CD4-positive, alpha-beta T cell (primary cell): ENCODE measurements at places on chromosomes 6 and 20. TPM values are rescaled to one million over a fixed set of nuclear protein-coding genes. Genes with fewer than 3 reads are reported as not detected.

The ROS1 gene
- total RNA-seq = not detected

DNA sequence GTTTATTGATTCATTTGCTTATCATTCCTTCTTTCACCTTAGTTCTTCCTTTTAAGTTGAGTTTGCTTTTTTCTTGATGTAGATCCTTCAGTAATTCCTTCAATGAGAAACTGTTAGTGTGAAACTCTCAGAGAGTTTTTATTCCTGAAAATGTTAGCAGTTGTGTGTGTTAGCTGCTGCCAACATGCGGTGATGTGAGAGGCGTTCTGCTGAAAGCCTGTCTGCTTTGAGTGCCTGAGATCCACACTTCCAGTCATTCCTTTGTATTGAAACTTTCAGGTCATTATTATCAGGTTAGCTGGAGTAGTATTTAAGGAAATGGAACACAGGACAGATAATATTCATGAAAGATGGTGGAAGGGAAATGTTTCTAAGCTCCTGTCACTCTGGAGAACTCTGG is 70.0 kb upstream of the SUPT3H start:
- no peak overlapping the region for H3K4me3 ChIP-seq
- H3K27me3 ChIP-seq = no peaks in the 10 kb centered on the region
- peaks cover 21% of the 10 kb centered on the region for H3K36me3 ChIP-seq
- DNase-seq = no peak

- no peak overlapping the region for H3K27ac ChIP-seq
- H3K36me3 ChIP-seq = peaks cover 3% of the 10 kb centered on the region
- H3K27me3 ChIP-seq = no peaks in the 10 kb centered on the region
- H3K4me1 ChIP-seq = peaks cover 43% of the 10 kb centered on the region
- no peak overlapping the region for H3K4me3 ChIP-seq
These were observed 144.2 kb downstream of the JARID2 start for GRCh38 chr6:15389765-15390723.

GRCh38 chr6:18492972-18493371 is 105.8 kb downstream of the RNF144B start:
- no peak overlapping the region for H3K27ac ChIP-seq
- DNase-seq = no peak
- no peaks in the 10 kb centered on the region for H3K4me1 ChIP-seq
- no peaks in the 10 kb centered on the region for H3K27me3 ChIP-seq
- no peaks in the 10 kb centered on the region for H3K36me3 ChIP-seq

DNA sequence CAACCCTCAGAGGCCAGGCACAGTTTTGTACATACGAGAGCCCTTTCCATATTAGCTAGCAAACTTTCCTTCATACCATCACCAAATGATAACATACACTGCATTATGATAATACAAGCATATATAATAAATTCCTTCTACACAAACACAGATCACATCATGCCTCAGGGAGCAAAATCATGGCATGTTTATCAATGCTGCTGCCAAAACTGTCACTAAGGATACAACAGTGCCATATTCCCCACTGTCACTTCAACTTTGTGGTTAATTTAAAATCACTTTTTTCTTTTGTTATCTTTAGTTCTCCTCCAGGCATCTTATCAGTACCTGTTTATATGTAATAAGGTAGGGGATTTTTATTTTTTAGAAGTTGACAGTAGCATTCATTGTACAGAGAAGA is 196.3 kb downstream of the EPM2A start:
- H3K36me3 ChIP-seq = no peaks in the 10 kb centered on the region
- no peaks in the 10 kb centered on the region for H3K4me1 ChIP-seq
- no peak for DNase-seq
- H3K27me3 ChIP-seq = no peaks in the 10 kb centered on the region
- no peak overlapping the region for H3K27ac ChIP-seq

GRCh38 chr6:158472447-158472846 is 87.4 kb upstream of the TMEM181 start:
- no peaks in the 10 kb centered on the region for H3K27me3 ChIP-seq
- DNase-seq = no peak
- no peaks in the 10 kb centered on the region for H3K4me1 ChIP-seq
- peaks cover 4% of the 10 kb centered on the region for H3K36me3 ChIP-seq

The OLIG3 gene
- total RNA-seq = not detected

DNA sequence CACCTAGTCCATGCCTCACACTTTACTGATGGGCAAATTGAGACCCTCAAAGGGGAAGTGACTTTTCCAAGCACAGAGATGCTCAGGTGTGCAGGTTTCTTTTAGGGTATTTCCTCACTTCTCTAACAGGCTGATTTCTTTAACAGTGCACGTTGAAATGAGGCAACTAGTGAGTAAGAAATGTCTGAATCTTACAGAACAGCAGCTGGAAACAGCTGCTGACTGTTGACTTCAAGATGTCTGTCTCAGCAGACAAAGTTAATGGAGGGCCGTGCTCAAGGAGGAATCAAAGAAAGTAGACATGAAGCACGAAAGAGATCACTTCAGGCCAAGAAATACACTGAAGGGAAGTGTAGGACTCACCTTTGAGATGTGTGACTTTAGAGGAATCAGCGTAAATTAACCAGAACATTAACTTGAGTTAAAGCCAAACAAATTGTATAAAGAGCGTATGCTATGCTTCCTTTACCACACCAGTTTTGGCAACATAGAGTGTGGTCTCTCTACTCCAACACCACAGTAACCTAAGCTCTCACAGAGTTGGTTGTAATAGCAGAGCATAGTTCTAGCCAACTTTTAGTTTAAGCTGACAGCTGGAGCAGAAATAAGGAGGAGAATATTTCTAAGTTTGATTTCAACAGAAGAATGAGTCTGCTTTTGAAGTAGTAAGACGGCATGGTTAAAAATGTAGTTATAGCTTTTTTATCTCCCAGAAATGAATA is 60.9 kb downstream of the SAMD3 start:
- no peaks in the 10 kb centered on the region for H3K27me3 ChIP-seq
- no peak overlapping the region for H3K27ac ChIP-seq
- no peak overlapping the region for H3K4me3 ChIP-seq
- no peaks in the 10 kb centered on the region for H3K4me1 ChIP-seq

- H3K4me3 ChIP-seq = no peak overlapping the region
- no peaks in the 10 kb centered on the region for H3K27me3 ChIP-seq
- H3K36me3 ChIP-seq = peaks cover 88% of the 10 kb centered on the region
- no peak overlapping the region for H3K27ac ChIP-seq
These were observed 14.0 kb downstream of the DDX27 start for GRCh38 chr20:49233226-49233625.

The BPIFB1 gene
- not detected for total RNA-seq

The ISM1 gene
- total RNA-seq = 1.1 TPM

The SIGLEC1 gene
- total RNA-seq = 0.08 TPM

GRCh38 chr6:15657290-15657689 is 5.5 kb downstream of the DTNBP1 start:
- H3K4me1 ChIP-seq = peaks cover 18% of the 10 kb centered on the region
- peaks cover 4% of the 10 kb centered on the region for H3K36me3 ChIP-seq
- H3K4me3 ChIP-seq = no peak overlapping the region
- H3K27ac ChIP-seq = no peak overlapping the region

The GPLD1 gene
- total RNA-seq = 0.66 TPM

DNA sequence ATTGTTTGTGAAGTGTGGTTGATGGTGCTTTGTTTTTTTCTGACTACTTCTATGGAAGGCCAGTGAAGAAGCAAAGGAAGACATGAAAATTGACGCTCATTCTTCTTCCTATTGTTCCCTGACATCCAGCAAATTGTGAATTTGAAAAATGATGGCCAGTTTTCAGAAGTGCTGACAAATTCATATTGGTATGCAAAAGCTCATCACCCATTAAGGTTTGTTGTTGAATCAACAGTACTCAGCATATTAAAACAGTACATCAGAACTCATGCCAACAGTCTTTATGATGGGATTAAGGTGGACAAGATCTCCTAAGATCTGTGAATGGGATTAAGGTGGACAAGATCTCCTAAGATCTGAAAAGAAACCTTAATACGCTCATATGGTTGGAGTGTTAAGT is 1.0 kb upstream of the MTG2 start:
- H3K4me1 ChIP-seq = peaks cover 22% of the 10 kb centered on the region
- H3K27me3 ChIP-seq = no peaks in the 10 kb centered on the region
- no peak overlapping the region for H3K27ac ChIP-seq

The OR12D3 gene
- not detected for total RNA-seq
